ENCODE measurements at places on chromosomes 2 and 18. TPM values are rescaled to one million over a fixed set of nuclear protein-coding genes. Genes with fewer than 3 reads are reported as not detected.

DNA sequence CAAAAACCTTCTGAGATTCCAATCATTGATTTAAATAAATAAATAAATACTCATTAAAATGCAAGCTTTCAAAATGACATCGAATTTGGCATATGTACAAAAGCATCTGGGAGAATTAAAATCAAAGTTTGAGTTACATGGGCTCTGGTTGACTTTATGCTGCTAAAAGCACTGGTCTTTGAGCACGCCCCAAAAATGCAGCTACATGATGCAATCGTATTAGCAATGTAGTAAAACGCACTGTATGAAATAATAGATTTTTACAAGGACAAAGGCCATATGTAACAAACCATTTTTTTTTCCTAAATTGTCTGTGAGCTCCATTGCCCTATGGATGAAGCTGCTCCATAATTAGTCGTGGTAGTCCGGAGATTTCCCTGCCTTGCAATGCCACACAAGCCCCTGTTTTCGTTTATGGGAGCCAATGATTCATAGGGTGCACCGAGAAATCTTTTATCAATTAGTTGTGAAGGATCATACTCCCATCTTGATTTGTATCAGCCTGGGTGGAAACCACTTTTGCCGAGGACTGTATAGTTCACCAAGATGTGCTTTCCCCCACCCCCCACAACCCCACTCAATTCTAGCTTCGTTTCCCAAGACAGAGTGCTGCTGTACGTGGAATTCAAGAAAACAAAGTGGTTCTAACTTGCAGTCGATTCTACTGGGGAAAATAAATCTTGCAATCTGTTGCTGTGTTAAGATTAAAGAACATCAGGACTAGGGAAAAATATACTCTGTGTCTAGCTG, 268.4 kb downstream of the IRS1 start:
- H3K27ac ChIP-seq: no peak overlapping the region
- no peak for DNase-seq
- no peak overlapping the region for H3K4me3 ChIP-seq
- H3K4me1 ChIP-seq: no peaks in the 10 kb centered on the region
- H3K36me3 ChIP-seq: no peaks in the 10 kb centered on the region
- H3K27me3 ChIP-seq: no peaks in the 10 kb centered on the region

- no peak for DNase-seq
- H3K27ac ChIP-seq: no peak overlapping the region
- H3K27me3 ChIP-seq: no peaks in the 10 kb centered on the region
- no peak overlapping the region for H3K4me3 ChIP-seq
- no peaks in the 10 kb centered on the region for H3K36me3 ChIP-seq
Observed at GRCh38 chr2:44269831-44270230, 5.4 kb upstream of the SLC3A1 start.

- H3K4me3 ChIP-seq: no peak overlapping the region
- peak overlapping the region; percentile 36 for H3K27ac ChIP-seq
- peak; percentile 80 for DNase-seq
- no peaks in the 10 kb centered on the region for H3K27me3 ChIP-seq
- no peaks in the 10 kb centered on the region for H3K36me3 ChIP-seq
Observed at GRCh38 chr2:152585830-152586484, 131.3 kb downstream of the PRPF40A start.

- H3K4me1 ChIP-seq: peaks cover 11% of the 10 kb centered on the region
- DNase-seq: no peak
- H3K27me3 ChIP-seq: no peaks in the 10 kb centered on the region
- no peak overlapping the region for H3K27ac ChIP-seq
- H3K36me3 ChIP-seq: no peaks in the 10 kb centered on the region
Observed at GRCh38 chr18:62848946-62849345, 133.6 kb downstream of the PHLPP1 start.

- no peak for DNase-seq
- no peak overlapping the region for H3K4me3 ChIP-seq
- H3K27ac ChIP-seq: no peak overlapping the region
- H3K36me3 ChIP-seq: no peaks in the 10 kb centered on the region
- no peaks in the 10 kb centered on the region for H3K4me1 ChIP-seq
Observed at GRCh38 chr2:134253117-134253704, 661 bp upstream of the MGAT5 start.

CCL20 gene
- polyA plus RNA-seq: 0.51 TPM

DNA sequence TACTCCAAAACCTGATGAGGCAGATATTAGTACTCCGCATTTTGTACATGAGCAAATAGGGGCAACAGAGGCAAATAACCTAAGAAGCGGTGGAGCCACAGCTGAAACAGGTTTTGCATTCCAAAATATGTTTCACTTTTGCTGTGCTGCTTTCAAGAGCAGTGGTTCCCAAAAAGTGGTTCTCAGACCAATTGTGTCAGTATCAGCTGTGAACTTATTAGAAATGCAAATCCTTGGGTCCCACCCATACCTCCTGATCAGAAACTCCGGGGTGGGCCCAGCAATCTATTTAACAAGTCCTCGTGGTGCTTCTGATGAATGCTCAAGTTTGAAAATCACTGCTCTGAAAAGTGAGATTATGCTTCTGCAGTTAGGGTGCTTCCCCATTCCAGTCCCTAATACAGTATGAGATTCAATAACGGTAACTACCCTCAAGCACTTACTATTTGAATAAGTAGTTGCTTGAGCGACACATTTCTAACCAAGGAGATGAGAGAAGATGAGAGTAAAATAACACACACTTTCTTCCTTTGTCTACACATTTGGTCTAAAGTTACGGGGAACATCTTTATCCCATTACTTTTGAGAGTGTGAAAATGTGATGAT, 17.8 kb upstream of the TCF4 start:
- no peaks in the 10 kb centered on the region for H3K27me3 ChIP-seq
- H3K4me3 ChIP-seq: no peak overlapping the region
- no peaks in the 10 kb centered on the region for H3K4me1 ChIP-seq
- H3K36me3 ChIP-seq: no peaks in the 10 kb centered on the region

LHCGR gene
- 2.4 TPM for polyA plus RNA-seq

DLGAP1 gene
- 4.4 TPM for polyA plus RNA-seq

DNA sequence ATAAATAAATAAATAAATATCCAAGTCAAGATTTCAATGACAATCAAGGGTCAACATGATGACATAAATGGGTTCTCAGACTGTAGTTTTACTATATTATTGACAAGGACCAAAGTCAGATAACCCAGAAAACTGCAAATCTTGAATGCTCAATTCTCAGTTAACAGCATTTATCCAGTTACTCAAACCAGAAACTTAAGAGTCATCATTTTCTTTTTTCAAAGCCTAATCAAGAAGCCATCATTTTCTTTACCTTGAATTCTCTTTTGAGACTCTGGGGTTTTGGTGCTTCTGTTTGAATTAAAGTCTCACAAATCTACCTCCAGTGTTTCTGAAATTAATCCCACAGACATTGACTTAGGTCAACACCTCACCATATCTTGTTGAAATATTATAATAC, 14.1 kb downstream of the TRMT61B start:
- H3K4me3 ChIP-seq: no peak overlapping the region
- no peaks in the 10 kb centered on the region for H3K27me3 ChIP-seq
- no peaks in the 10 kb centered on the region for H3K36me3 ChIP-seq
- DNase-seq: no peak

LIPG gene
- polyA plus RNA-seq: 1.2 TPM

PDE1A gene
- polyA plus RNA-seq: 4.0 TPM

DNA sequence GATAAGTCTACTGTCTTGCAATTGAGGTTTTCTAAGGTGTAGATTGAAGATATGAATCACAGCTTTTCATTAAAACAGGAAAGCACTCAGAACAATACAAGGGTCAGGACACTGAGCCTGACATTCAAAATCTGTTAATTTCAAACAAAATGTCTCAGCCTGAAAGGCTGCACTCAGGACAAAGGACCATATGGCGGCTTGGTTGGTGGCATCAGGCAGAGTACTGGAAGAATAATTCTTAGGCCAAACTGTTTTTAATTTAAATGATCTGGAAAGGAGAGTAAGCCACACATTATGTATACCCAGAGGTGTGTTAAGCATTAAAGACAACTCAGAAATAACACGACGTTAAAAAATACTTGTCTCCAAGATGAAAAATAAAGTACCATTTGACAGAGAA, 85.9 kb downstream of the SKA1 start:
- H3K27ac ChIP-seq: no peak overlapping the region
- H3K36me3 ChIP-seq: no peaks in the 10 kb centered on the region
- H3K4me1 ChIP-seq: no peaks in the 10 kb centered on the region
- no peak overlapping the region for H3K4me3 ChIP-seq
- no peaks in the 10 kb centered on the region for H3K27me3 ChIP-seq

GRCh38 chr2:112547333-112547732, 5.1 kb downstream of the POLR1B start:
- no peaks in the 10 kb centered on the region for H3K36me3 ChIP-seq
- H3K4me3 ChIP-seq: no peak overlapping the region
- no peak overlapping the region for H3K27ac ChIP-seq

MEP1B gene
- polyA plus RNA-seq: not detected

GRCh38 chr18:79914614-79915160, 36.8 kb downstream of the SLC66A2 start:
- H3K27ac ChIP-seq: no peak overlapping the region
- no peaks in the 10 kb centered on the region for H3K4me1 ChIP-seq
- DNase-seq: no peak
- H3K36me3 ChIP-seq: peaks cover 10% of the 10 kb centered on the region

ASPRV1 gene
- 0.64 TPM for polyA plus RNA-seq

CPO gene
- polyA plus RNA-seq: 1.6 TPM

SH3RF3 gene
- 14.2 TPM for polyA plus RNA-seq

PCARE gene
- polyA plus RNA-seq: 0.08 TPM

DNA sequence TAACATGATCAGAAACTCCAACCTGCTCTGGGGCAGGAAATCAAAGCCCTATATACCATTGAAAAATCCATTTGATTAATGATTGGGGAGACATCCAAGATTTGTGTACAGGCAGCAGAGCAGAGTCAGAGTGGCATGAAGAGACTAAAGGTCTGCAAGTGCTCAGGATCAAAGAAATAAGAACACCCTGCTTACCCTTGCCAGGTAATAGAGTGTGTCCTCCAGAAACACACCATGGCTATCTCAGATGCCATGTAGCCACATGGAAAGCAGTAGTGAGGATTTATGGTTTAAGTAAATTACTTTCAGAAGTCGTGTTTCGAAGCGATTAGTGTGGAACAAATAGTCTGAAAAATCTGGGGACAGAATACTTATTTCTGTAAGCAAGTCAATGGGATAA, 592.9 kb downstream of the SUCLG1 start:
- no peak overlapping the region for H3K4me3 ChIP-seq
- no peak for DNase-seq
- no peak overlapping the region for H3K27ac ChIP-seq
- H3K4me1 ChIP-seq: no peaks in the 10 kb centered on the region

GRCh38 chr18:22271030-22271429, 101.6 kb downstream of the GATA6 start:
- H3K36me3 ChIP-seq: no peaks in the 10 kb centered on the region
- no peak for DNase-seq
- H3K27me3 ChIP-seq: no peaks in the 10 kb centered on the region
- no peak overlapping the region for H3K4me3 ChIP-seq
- no peak overlapping the region for H3K27ac ChIP-seq

ALLC gene
- polyA plus RNA-seq: 7.9 TPM

- H3K27me3 ChIP-seq: no peaks in the 10 kb centered on the region
- H3K27ac ChIP-seq: no peak overlapping the region
- no peaks in the 10 kb centered on the region for H3K36me3 ChIP-seq
- H3K4me3 ChIP-seq: no peak overlapping the region
Observed at GRCh38 chr2:209208211-209208610, 215.6 kb upstream of the MAP2 start.

TGFA gene
- polyA plus RNA-seq: 0.16 TPM

GRCh38 chr2:29165362-29166241, 50.4 kb downstream of the CLIP4 start:
- H3K27me3 ChIP-seq: no peaks in the 10 kb centered on the region
- H3K4me1 ChIP-seq: no peaks in the 10 kb centered on the region
- H3K4me3 ChIP-seq: no peak overlapping the region
- H3K27ac ChIP-seq: no peak overlapping the region
- no peaks in the 10 kb centered on the region for H3K36me3 ChIP-seq
- no peak for DNase-seq

DNA sequence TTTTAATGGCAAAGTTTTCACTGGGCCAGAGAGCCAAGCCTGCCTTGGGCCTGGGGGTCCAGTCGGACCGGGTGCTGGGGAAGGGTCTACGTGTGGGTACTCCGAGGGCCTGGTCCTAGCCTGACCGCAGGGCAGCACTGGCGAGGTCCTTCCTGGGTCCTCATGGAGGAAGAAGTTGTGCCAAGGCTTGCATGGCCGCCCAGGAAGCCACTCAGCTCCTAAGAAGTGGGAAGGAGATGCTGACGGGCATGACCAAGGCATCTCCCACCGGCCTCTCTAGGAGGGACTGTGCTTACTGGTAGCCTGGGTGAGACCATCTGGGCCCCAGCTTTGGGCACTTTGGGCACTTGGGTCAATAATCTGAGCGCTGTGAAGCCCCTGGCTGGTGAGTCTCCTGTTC, 22.6 kb downstream of the CIB4 start:
- H3K4me1 ChIP-seq: peaks cover 16% of the 10 kb centered on the region
- H3K4me3 ChIP-seq: no peak overlapping the region
- H3K36me3 ChIP-seq: no peaks in the 10 kb centered on the region
- no peak for DNase-seq
- no peaks in the 10 kb centered on the region for H3K27me3 ChIP-seq

LRP2 gene
- polyA plus RNA-seq: not detected

DNA sequence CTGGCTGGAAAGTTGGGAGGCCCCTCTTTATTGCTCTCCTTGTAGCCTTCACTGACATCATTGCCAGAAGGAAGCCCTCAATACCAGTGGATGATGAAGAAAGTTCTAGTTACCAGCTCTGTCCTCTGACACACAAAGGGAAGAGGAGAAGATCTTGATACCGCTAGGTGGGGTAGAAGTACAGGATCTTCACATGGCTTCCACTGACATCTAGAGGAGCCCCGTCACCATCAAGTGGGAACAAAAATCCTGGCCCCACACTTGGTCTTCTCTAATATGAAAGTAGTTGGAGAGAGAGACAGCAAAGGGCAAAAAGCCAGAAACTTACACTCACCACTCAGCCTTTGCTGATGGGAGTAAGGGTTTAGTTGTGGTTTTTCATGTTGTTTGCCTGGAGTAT, 12.4 kb downstream of the XIRP2 start:
- H3K4me3 ChIP-seq: no peak overlapping the region
- no peaks in the 10 kb centered on the region for H3K4me1 ChIP-seq
- H3K36me3 ChIP-seq: no peaks in the 10 kb centered on the region
- H3K27me3 ChIP-seq: no peaks in the 10 kb centered on the region
- DNase-seq: no peak
- H3K27ac ChIP-seq: no peak overlapping the region

OTOS gene
- not detected for polyA plus RNA-seq

RAD51AP2 gene
- 0.20 TPM for polyA plus RNA-seq

GRCh38 chr2:168770796-168771195, 31.6 kb upstream of the NOSTRIN start:
- no peak overlapping the region for H3K27ac ChIP-seq
- no peak overlapping the region for H3K4me3 ChIP-seq
- H3K4me1 ChIP-seq: peaks cover 6% of the 10 kb centered on the region
- no peak for DNase-seq
- no peaks in the 10 kb centered on the region for H3K27me3 ChIP-seq
- no peaks in the 10 kb centered on the region for H3K36me3 ChIP-seq

- DNase-seq: no peak
- H3K4me1 ChIP-seq: no peaks in the 10 kb centered on the region
- H3K36me3 ChIP-seq: no peaks in the 10 kb centered on the region
Observed at GRCh38 chr18:2536493-2536892, 34.8 kb downstream of the METTL4 start.

VWC2L gene
- not detected for polyA plus RNA-seq

- no peaks in the 10 kb centered on the region for H3K27me3 ChIP-seq
- peaks cover 47% of the 10 kb centered on the region for H3K4me1 ChIP-seq
- H3K36me3 ChIP-seq: no peaks in the 10 kb centered on the region
- no peak overlapping the region for H3K4me3 ChIP-seq
Observed at GRCh38 chr2:197136452-197136851, 174.1 kb downstream of the ANKRD44 start.

- DNase-seq: no peak
- H3K4me3 ChIP-seq: no peak overlapping the region
- no peaks in the 10 kb centered on the region for H3K4me1 ChIP-seq
- no peak overlapping the region for H3K27ac ChIP-seq
- H3K36me3 ChIP-seq: no peaks in the 10 kb centered on the region
- peaks cover 10% of the 10 kb centered on the region for H3K27me3 ChIP-seq
Observed at GRCh38 chr2:26940001-26940400, 30.4 kb upstream of the MAPRE3 start.

IL37 gene
- polyA plus RNA-seq: not detected

Measured in adrenal gland (tissue), 19 donors.